Tibial nerve (tissue), 4 donors: ENCODE measurements at places on chromosomes 4 and X.

- DNase-seq, result no peak
- no peaks in the 10 kb centered on the region for H3K27me3 ChIP-seq
- no peak overlapping the region for H3K27ac ChIP-seq
- H3K4me1 ChIP-seq, result no peaks in the 10 kb centered on the region
- no peak overlapping the region for H3K4me3 ChIP-seq
Observed at GRCh38 chr4:153593161-153593560, 90.9 kb upstream of the TLR2 start.

GRCh38 chrX:70175338-70175737, 1.9 kb upstream of the DGAT2L6 start:
- no peak overlapping the region for H3K4me3 ChIP-seq
- H3K27ac ChIP-seq, result no peak overlapping the region
- H3K27me3 ChIP-seq, result no peaks in the 10 kb centered on the region

DNA sequence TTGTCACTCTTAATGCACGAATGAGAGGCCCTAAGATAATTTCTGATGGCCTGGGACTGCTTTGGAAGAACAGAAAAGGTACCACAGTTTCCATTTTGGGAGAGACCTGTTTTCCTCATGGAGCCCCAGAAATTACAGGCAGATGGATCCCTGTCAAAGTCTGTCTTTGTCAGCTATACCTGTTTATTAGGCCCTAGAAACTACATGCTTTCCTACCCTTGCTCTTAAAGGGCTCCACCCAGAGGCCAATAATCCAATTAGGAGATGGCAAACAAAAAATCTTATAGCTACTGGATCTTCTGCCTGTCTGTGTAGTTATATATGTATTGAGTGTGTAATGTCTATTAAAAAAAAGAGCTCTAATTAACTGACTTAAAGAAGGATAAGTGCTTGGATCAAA, 141.3 kb downstream of the NR3C2 start:
- H3K4me3 ChIP-seq, result no peak overlapping the region
- no peak overlapping the region for H3K27ac ChIP-seq
- no peak for DNase-seq
- H3K27me3 ChIP-seq, result no peaks in the 10 kb centered on the region
- H3K36me3 ChIP-seq, result no peaks in the 10 kb centered on the region

DNA sequence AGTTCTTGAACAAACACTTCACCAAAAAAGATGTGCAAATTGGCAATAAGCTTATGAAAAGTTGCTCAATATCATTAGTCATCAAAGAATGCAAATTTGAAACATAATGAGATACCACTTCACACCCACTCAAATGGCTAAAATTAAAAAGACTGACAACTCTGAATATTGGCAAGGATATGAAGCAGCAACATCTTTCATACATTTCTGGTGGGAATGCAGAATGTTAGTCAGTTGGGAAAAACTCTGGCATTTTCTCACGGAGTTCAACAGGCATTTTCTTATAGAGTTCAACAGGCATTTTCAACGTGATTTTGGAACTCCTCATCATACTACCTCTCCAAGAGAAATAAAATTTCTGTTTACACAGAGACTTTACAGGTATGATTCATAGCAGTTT, 297.4 kb upstream of the MAGEC2 start:
- H3K4me3 ChIP-seq, result no peak overlapping the region
- no peaks in the 10 kb centered on the region for H3K4me1 ChIP-seq
- no peaks in the 10 kb centered on the region for H3K36me3 ChIP-seq
- H3K27me3 ChIP-seq, result no peaks in the 10 kb centered on the region
- no peak overlapping the region for H3K27ac ChIP-seq

DNA sequence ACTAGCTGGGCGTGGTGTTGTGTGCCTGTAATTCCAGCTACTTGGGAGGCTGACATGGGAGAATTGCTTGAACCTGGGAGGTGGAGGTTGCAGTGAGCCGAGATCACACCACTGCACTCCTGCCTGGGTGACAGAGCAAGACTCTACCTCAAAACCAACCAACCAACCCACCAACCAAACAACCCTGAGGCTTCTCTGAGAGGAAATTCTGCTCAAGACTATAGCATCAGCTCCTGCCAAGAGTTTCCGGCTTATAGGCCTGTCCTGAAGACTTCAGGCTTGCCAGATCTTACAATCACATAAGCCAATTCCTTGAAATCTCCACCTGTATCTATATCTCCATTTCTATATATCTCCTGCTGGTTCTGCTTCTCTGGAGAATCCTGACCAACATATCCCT, 173.8 kb upstream of the TBC1D9 start:
- no peaks in the 10 kb centered on the region for H3K27me3 ChIP-seq
- no peaks in the 10 kb centered on the region for H3K4me1 ChIP-seq
- DNase-seq, result no peak
- no peak overlapping the region for H3K27ac ChIP-seq
- H3K36me3 ChIP-seq, result peaks cover 5% of the 10 kb centered on the region

GRCh38 chr4:27132497-27132896, 271.9 kb downstream of the STIM2 start:
- no peak overlapping the region for H3K27ac ChIP-seq
- H3K4me3 ChIP-seq, result no peak overlapping the region
- DNase-seq, result no peak
- H3K36me3 ChIP-seq, result no peaks in the 10 kb centered on the region

GRCh38 chr4:136277741-136278140, 1254.6 kb downstream of the PCDH18 start:
- DNase-seq, result no peak
- H3K4me1 ChIP-seq, result no peaks in the 10 kb centered on the region
- H3K27me3 ChIP-seq, result no peaks in the 10 kb centered on the region

DNA sequence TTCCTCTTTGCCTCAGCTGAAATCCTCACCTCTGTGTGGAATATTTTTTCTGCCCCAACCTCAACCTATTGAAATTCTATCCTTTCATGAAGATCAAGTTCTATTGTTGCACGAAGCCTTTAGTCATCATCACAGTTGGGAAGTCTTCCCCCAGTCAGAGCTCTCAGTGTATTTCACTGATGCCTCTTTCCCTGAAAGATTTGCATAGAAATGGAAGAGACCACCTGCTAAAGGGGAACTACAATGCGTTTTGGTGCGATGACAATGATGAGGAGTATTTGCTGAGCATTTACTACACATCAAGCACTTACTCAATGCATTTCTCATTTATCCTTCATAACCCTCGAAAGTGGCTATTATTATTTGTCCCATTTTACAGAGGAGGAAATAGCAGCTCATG, 151.2 kb upstream of the KLF3 start:
- no peak overlapping the region for H3K27ac ChIP-seq
- no peaks in the 10 kb centered on the region for H3K4me1 ChIP-seq

DNA sequence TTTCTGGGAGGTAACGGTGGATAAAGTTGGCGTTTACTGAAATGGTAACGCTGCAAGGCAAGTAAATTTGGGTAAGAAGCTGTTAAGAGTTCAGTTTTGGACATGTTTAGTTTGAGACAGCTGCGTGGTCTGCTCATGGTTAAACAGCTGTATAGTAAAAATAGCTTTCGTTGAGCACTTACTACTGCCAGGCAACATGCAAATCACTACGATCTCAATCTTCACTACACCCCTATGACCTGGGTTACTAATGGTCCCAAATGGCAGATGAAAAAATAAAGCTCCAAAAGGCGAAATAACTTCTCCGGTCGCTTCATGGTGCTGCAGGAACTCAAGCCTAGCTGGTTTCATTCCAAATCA, 22.2 kb downstream of the FABP2 start:
- peak overlapping the region; percentile 96 for H3K27ac ChIP-seq
- no peak for DNase-seq
- peaks cover 7% of the 10 kb centered on the region for H3K36me3 ChIP-seq
- H3K4me3 ChIP-seq, result peak overlapping the region; percentile 86
- H3K4me1 ChIP-seq, result peaks cover 14% of the 10 kb centered on the region

- no peaks in the 10 kb centered on the region for H3K36me3 ChIP-seq
- no peaks in the 10 kb centered on the region for H3K27me3 ChIP-seq
- H3K4me1 ChIP-seq, result no peaks in the 10 kb centered on the region
- no peak for DNase-seq
- H3K27ac ChIP-seq, result no peak overlapping the region
- H3K4me3 ChIP-seq, result no peak overlapping the region
Observed at GRCh38 chr4:119016636-119017035, 119.0 kb upstream of the MYOZ2 start.

GRCh38 chr4:101126059-101126458, 221.3 kb downstream of the PPP3CA start:
- DNase-seq, result no peak
- peaks cover 28% of the 10 kb centered on the region for H3K4me1 ChIP-seq
- H3K27ac ChIP-seq, result peak overlapping the region; percentile 26
- H3K36me3 ChIP-seq, result no peaks in the 10 kb centered on the region

DNA sequence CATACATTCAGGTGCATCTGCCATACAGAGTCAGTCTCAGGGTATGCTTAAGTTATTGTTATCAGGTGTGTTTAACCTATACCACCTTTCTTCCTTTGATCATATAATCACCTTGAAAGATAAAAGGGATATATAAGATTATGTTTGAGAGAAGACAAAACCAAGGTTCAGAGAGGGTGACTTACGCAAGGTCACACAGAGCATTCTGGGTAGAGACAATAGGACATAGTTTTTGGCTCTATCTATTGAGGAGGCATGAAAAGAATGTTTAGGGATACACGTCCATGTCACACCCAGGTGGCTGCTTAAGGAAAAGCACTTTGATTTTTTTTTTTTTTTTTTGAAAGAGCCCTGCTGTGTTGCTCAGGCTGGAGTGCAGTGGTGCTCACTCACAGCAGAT, 327.1 kb upstream of the RPS6KA3 start:
- H3K4me1 ChIP-seq, result no peaks in the 10 kb centered on the region
- no peak for DNase-seq
- H3K36me3 ChIP-seq, result no peaks in the 10 kb centered on the region
- H3K4me3 ChIP-seq, result no peak overlapping the region

DNA sequence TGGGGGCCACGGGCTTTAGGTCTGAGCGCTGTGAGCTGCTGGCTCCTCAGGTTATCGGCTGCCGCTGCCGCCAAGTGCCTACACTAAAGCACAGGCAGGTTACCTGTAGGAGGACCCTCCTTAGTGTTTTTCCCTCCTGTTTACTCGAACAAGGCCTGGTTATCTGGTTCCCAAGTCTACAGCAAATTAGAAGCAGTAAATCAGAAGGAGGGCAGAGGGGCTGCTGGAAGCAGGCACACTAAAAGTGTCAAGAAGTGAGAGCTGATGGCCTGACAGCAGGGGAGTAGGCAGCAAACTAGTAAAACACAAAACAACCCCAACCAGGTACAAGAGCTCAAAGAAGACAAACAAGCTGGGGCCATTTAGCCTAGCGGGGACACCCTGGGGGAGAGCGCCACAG, 125.0 kb upstream of the PJA1 start:
- H3K4me1 ChIP-seq, result peaks cover 10% of the 10 kb centered on the region
- H3K27ac ChIP-seq, result no peak overlapping the region
- H3K27me3 ChIP-seq, result no peaks in the 10 kb centered on the region
- H3K4me3 ChIP-seq, result no peak overlapping the region

GRCh38 chrX:19705196-19705769, 182.1 kb downstream of the SH3KBP1 start:
- no peaks in the 10 kb centered on the region for H3K36me3 ChIP-seq
- H3K27ac ChIP-seq, result no peak overlapping the region
- no peaks in the 10 kb centered on the region for H3K27me3 ChIP-seq
- no peak for DNase-seq
- no peaks in the 10 kb centered on the region for H3K4me1 ChIP-seq

GRCh38 chr4:114673306-114673705, 74.7 kb downstream of the UGT8 start:
- H3K36me3 ChIP-seq, result no peaks in the 10 kb centered on the region
- no peak overlapping the region for H3K4me3 ChIP-seq
- H3K27ac ChIP-seq, result no peak overlapping the region
- no peaks in the 10 kb centered on the region for H3K27me3 ChIP-seq

GRCh38 chr4:169885893-169886292, 128.1 kb upstream of the HPF1 start:
- H3K4me1 ChIP-seq, result no peaks in the 10 kb centered on the region
- H3K27ac ChIP-seq, result no peak overlapping the region
- H3K4me3 ChIP-seq, result no peak overlapping the region
- no peaks in the 10 kb centered on the region for H3K36me3 ChIP-seq
- no peaks in the 10 kb centered on the region for H3K27me3 ChIP-seq
- no peak for DNase-seq

- no peaks in the 10 kb centered on the region for H3K27me3 ChIP-seq
- H3K27ac ChIP-seq, result no peak overlapping the region
- no peaks in the 10 kb centered on the region for H3K4me1 ChIP-seq
- DNase-seq, result no peak
Observed at GRCh38 chr4:182978152-182978827, 61.1 kb upstream of the DCTD start.

DNA sequence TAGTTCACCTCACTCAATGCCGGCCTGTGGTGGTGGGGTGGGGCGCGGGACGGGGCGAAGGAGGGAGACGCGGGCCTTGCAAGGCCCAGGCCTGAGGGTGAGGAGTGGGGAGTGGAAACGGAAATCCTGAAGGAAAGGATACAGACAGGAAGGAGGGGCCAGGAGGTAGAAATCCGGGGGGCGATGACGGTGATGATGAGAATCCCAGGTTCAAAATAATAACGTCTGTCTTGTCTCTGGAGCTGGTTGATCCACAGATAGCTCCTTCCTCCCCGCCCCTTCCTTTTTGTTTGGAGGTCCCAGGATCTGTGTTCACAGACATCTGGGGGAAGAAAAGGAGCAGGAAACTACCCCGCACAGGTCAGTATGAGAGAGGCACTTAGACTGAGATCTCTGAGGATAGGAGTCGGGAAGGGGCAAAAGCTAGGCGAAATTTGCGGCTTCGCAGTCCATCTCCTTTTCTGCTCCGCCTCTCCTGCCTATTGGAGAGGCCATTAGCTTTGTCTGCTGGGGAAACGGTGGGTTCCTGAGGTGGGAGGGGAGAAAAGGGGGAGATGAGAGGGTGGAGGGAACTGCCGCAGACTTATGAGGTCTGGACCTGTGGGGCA, 746 bp downstream of the TCEAL7 start:
- H3K36me3 ChIP-seq, result no peaks in the 10 kb centered on the region
- peak overlapping the region; percentile 48 for H3K4me3 ChIP-seq
- no peaks in the 10 kb centered on the region for H3K4me1 ChIP-seq
- no peak for DNase-seq
- peaks cover 23% of the 10 kb centered on the region for H3K27me3 ChIP-seq

- no peak overlapping the region for H3K4me3 ChIP-seq
- H3K36me3 ChIP-seq, result peaks cover 7% of the 10 kb centered on the region
- H3K27me3 ChIP-seq, result no peaks in the 10 kb centered on the region
- no peak for DNase-seq
- no peaks in the 10 kb centered on the region for H3K4me1 ChIP-seq
- H3K27ac ChIP-seq, result no peak overlapping the region
Observed at GRCh38 chr4:78863254-78863869, 75.9 kb downstream of the PAQR3 start.

DNA sequence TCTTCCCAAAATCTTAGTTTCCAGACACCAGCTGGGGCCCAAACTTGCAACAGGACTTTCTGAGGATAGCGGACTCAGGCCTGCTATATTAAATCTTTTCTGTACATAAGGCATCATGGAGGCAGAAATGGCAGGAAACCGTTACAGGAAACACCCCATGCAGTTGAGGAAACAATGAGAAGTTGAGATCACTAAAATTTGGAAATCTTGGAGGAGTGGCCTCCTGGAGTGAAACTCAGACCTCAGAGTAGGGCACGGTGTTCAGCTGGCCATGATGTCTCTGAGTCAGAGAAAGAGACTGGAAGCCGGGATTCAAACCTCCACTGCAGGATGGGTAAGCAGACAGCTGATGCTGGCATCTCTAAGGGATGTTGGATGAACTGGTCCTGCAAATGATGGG, 372.6 kb upstream of the CTSO start:
- H3K36me3 ChIP-seq, result no peaks in the 10 kb centered on the region
- H3K4me1 ChIP-seq, result no peaks in the 10 kb centered on the region
- no peak for DNase-seq
- no peak overlapping the region for H3K4me3 ChIP-seq

- H3K4me3 ChIP-seq, result no peak overlapping the region
- H3K27me3 ChIP-seq, result no peaks in the 10 kb centered on the region
- no peak overlapping the region for H3K27ac ChIP-seq
Observed at GRCh38 chr4:126404549-126404948, 1089.8 kb downstream of the FAT4 start.
